Dermis microvascular lymphatic vessel endothelial cell (primary cell): ENCODE measurements at places on chromosomes 7 and 10. TPM values are rescaled to one million over a fixed set of nuclear protein-coding genes. Genes with fewer than 3 reads are reported as not detected.

DNA sequence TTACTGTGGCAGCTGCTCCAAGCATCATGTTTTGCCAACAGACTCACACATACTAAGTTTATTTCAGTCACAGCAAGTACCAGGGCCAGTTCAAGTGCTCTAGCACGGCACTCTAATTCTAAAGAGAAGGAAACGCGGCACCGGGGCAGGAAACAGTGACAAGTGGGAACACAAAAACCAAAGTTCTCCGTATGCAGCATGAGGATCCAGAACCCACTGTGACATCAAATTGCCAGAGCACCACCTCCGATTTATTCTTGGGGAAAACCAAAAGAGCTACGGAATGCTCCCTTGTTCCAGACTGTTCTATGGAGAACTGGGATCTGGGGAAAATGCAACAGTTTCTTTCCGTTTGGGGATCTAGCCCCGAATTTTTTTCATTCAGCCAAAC is 448 bp upstream of the PTER start:
- DNase-seq, result peak; percentile 6

GRCh38 chr7:99141841-99142726 is 1.8 kb downstream of the SMURF1 start:
- peak; percentile 50 for DNase-seq

DNA sequence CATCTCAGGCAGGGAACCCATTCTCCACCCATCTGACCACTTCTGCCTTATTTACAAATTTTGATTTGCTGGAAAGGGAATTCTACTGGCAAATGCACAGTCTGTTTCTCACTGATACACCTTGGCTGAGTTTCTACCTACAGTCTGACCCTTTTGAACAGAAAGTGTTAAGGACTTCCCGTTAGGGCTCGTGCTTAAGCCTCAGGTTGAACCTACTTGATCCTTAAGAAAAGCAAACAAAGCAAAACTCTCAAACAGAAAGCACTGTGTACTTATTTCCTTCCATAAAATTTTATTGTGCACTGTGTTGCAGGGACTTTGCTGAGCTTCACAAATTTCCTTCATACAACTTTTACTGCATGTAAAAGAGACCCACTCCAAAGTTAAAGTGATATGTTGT is 367.8 kb downstream of the NRG3 start:
- no peak for DNase-seq

GRCh38 chr10:122341141-122341810 is 33.2 kb upstream of the PLEKHA1 start:
- no peak for DNase-seq

- DNase-seq, result no peak
Measured at GRCh38 chr10:86107131-86107530, 259.5 kb downstream of the GRID1 start.

GPER1 gene
- total RNA-seq, result 1.5 and 2.3 TPM in 2 replicates

DNA sequence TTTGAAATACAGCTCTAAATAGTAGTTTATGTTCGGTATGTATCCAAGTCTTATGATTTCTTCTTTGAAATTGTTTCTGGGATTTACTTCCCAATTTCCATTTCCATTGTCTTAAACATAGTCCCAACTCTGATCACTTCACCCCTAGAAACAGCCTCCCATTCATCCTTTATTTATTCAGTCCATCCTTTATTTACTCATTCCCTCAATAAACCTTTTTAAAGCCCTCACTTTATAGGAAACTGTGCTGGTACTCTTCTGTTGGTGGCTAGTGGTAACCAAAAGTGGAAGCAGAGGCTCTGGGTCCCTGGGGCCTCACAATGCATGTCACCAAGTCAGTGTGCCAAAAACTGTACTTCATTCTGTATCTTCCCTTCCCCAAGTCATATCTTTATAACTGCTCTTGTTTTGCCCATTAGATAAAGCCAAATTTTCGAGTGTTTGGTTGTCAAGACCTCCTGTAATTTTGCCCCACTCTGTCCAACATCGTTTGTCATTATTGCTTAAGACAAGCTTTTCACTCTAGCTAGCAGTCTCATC is 3.9 kb upstream of the EPC1 start:
- no peak for DNase-seq

- peak; percentile 30 for DNase-seq
Measured at GRCh38 chr10:50653142-50653541, 29.4 kb upstream of the SGMS1 start.

DNA sequence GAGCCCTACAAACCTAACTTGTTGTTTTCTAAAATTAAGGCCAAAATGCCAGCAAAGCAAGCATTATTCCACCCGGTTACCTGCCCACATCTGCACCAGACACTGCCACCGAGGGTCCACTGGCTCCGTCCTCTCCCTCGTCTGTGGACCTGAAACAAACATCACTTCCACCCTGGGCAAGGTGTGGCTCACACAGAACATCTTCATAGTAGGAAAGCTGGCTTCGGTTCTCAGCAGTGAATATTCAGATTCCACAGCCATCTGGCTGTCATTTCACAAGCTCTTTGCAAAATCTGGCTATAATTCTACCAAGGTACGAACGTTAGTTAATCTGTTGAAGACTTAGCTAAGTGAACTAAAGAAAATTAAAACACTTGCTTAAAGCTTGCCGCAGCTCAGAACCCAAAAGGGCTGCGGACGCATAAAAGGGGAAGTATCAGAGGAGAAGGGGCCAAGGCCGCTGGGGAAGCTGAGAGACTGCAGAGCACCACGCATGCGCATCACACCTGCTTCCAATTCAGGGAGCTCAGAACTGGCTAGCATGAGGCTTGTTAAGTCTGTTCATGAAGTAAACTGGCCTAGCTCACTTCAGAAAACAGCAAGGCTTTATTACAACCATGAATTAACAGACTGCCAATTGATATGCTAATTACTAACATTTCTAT is 46.1 kb downstream of the PTPRN2 start:
- no peak for DNase-seq

OR9A2 gene
- total RNA-seq, result not detected in 2 replicates

- no peak for DNase-seq
Measured at GRCh38 chr7:13748998-13749397, 240.5 kb downstream of the ETV1 start.

DNA sequence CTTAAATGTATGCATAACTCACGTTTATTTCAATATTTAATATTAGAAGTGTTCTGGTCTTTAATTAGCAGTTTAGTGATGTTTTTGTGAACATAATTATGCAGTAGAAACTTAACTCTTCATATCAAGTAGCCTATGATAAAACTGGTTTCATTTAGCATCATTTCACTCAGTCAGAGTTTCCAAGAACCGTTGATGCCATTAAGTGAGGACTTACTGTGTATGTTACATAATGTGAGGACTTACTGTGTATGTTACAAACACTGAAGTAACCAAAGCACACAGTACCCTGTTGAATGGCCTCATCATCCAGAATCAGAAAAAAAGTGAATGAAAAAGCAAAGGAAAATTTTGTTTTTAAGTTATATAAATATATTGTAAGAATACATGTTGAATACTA is 32.9 kb upstream of the PBLD start:
- DNase-seq, result no peak

AKAP9 gene
- total RNA-seq, result 25.2 and 25.9 TPM in 2 replicates

DNA sequence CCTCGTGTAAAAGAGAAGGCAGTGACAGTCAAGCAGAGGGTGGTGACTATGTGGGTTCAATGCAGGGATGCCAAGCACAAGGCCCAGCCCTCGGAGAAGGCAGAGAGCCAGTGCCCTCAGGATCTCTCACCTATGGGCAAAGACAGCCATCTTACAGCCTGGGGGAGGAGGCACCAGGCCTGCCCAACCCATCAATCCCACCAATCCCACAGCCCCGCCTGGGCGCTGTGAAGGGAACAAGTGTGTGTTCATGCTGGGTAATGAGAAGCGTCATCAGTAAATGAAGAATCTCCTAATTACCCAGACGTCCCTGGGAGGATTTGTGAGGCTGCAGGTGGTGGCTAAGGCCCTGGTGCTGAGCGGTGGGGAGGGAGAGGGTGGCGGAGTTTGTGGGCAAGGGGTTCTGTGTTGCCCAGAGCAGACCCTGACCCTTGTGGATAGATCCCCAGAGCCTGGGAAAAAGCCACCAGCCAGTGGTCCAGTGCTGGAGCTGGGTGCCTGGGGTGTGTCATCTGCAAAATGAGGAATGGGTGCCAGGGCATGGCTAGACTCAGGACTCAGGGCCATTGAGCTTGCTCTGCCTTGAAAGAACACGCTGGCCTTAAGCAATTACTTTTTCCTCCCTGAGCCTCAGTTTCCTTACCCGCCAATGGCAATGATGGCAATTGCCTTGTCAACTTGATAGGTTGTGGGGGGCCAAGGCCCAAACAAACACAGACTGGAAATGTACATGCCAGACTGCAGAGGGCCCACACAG is 128.1 kb upstream of the UNC5B start:
- no peak for DNase-seq

TUBB8 gene
- under 0.01 TPM in 1 of 2 replicates, not detected in the other for total RNA-seq

GRCh38 chr10:113745374-113745773 is 6.1 kb upstream of the PLEKHS1 start:
- no peak for DNase-seq

GIMAP1 gene
- 13.0 and 24.5 TPM in 2 replicates for total RNA-seq
